Posterior cingulate gyrus (tissue), 11 donors: ENCODE measurements at places on chromosomes 1 and 21.

- DNase-seq: no peak
These were observed 19.5 kb downstream of the SLC30A1 start for GRCh38 chr1:211559222-211560010.

GRCh38 chr1:234620272-234621126 lies 10.5 kb upstream of the IRF2BP2 start:
- no peak for DNase-seq

DNA sequence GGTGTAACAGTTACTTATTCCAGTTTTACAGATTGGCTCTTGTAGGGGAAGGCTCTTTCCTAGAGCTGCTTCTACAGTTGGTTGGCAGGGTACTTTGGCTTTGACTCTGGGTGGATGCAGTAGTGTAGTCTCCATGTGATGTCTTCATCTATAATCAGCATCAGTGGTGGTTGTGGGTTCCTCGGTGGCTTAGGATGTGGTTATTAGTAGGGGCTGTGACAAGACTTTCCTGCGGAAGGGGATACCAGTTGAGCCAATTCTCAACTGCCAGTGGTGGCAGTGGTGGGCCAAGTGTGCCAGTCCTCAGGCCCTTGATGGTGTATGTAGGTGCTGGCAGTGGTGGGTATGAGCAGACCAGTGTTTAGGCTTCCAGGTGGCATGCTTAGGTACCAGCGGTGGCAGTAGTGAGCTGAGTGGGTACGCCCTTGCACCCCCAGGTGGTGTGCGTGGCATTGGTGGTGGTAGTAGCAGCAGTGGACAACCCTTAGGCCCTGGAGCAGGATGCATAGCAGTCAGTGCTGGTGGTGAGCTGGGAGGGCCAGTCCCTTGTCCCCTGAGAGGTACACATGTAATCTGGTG lies 27.2 kb upstream of the KLF18 start:
- DNase-seq: no peak

- DNase-seq: no peak
These were observed 21.0 kb downstream of the PRKAA2 start for GRCh38 chr1:56666112-56666608.

GRCh38 chr1:63747445-63747844 lies 26.4 kb upstream of the ROR1 start:
- no peak for DNase-seq

DNA sequence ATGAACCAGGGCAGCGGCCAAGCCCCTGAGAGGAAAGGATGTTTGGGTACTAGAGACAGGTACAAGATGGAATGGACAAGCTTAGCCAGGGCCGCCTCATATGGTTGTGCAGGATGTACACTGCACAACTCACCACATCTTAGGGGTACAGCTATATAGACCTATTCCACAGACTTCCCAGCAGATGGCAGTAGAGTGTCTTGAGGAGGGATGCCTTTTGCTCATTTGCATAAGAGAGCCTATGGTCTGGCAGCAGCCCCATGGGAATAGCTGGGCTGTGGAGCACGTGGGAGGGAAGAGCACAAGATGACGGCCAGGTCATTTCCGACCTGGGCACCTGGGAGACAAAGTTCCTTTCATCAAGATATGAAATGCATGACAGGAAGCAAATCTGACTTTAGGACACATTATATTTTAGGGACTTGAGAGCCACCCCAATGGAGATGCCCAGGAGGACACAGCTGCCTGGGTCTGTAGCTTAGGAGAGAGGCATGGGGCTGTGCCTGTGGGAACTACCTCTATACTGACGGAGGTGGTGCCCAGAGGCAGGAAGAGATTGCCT lies 215.5 kb downstream of the KCNJ6 start:
- DNase-seq: peak; percentile 37

- no peak for DNase-seq
These were observed 373.4 kb upstream of the TMPRSS15 start for GRCh38 chr21:18776936-18777335.

GRCh38 chr1:50967416-50968157 lies 2.5 kb upstream of the CDKN2C start:
- DNase-seq: no peak

DNA sequence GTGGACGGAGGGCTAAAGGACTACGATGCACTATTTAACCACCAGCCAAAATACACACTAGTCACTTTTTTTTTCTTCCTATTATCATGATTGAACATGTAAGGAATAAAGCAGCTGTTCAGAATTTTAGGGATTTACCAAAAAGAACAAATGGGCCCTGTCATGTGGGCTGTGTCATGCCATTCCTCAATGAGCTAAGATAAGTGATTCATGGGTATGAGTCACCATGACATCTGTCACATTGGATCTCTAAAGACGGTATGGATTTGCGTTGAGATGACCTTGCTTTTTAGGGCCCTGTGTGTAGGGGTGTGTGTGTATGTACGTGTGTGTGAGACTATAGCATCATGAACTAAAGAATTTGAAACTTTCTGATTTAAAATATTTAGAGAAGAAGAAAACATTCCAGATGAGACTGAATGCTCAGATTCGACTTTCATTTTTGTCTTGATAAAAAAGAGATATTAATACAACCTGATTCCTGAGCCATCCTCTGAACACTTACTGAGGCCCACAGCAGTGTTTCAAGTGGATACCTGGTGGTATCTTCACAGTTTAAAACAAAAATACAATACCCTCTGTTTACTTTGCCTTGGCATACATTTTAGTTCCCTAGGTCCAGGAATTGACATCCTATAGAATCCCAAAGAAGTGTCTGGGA lies 246.1 kb upstream of the DUSP10 start:
- no peak for DNase-seq

DNA sequence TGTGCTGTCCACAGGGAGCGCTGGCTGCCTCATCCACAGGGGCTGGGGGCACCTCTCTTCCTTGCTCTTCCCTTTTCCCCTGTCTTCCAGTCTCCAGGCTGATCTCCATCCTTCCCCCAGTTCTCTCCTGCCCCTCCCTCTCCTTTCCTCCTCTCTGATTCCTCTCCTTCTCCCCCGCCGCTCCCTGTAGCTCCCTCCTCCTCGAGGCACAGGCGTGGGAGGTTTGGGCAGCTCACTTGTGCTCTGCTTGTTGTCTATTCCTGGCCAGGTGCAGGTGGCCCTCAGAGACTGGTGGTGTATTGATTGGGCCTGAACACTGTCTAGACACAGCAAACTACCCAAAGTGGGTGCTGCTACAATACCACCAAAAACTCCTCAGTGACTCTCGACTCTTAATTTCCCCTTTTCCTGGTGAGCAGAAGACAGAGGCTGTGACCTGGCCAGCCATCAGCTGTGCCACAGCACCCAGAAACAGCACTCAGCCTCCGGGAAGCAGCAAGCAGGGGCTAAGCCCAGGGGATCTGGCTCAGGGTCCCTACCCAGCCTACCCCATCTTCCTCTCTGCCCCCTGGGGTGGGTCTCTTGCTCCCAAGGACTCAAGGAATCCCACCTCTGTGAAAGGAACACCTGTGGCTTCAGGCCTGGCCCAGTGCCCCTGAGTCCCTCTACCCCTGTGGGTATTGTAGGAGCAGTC lies 93.3 kb downstream of the DDX20 start:
- peak; percentile 60 for DNase-seq

DNA sequence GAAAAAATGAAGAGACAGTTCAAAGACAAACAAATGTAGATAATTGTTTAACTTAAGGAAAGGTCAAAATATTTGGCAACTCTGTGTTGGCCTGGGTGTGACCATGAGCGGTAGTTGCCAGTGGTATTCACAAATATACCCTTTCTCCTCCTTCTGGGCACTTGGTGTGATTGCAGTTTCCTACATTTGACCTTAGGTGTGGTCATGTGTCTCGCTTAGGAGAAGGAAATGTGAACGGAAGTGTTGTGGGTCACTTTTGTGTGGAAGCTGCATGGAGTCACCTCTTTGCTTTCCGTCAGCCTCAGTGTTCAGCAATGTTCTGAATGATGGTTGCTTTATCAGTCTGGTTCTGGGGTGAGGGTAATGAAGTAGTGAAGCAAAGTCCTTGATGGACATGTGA lies 3.4 kb upstream of the PCSK9 start:
- no peak for DNase-seq

DNA sequence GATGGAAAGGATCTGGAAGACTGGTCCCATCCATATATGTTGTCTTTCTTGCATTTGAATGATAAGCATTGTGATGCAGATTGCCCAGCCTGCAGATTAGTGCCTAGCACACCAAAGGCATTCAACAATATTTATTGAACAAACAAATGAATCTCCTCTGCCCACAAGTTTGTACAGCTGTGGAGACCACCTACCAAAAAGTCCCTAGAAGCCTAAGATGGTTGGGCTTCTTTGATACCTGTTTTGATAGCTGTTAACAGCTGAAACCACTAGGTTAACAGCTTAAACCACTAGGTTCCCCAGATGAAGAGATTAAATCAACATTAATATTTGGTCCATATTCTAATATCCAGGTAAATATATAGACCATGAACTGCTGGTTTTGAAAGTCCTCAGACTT lies 9.8 kb downstream of the DUSP10 start:
- DNase-seq: no peak

DNA sequence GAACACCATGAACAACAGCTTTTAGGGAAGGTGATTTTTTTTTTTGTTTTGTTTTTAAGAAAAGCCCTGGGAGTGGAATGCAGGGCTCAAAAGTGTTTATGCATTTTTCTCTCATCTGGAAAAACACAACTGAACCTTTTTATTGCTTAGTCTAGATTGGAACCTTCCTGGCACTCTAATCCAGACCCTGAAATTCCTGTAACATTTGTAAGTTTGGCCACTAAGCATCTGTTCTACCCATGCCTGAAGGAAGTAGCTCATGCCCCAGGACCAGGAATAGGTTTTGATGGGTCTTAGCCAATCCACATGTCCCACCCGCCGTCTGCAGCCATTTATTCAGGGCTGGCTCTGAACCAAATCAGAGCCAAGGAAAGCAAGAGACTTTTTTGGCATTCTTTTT lies 39.7 kb upstream of the SLC2A1 start:
- DNase-seq: no peak

- DNase-seq: no peak
These were observed 6.2 kb upstream of the HLX start for GRCh38 chr1:220873087-220873486.

DNA sequence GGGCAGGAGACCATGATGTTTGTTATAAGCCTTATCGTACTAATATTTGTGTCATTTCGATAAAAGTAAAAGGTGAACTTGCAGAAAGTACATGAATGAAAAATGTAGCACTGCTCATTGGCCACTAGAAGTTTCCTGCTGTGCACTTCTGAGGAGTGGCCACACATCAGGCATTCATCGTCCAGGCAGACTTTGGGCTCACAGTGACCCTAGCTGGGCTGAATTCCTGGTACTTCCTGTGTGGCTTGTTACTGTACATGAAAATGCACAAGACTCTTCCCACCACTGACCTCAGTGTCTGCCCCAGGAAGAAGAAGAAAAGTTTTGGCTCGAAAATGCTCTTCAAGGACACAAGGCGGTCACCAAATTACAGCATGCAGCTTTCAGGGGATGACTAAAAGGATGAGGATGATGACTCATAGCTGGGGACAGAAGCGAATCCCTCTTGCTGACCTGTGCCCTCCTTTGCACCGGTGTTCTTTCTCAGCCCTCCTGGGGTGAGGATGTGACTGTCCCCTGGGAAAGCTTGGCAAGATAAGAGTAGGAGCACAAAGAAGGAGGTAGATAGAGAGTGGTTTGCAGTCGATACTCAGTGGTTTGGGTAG lies 252.4 kb upstream of the KAZN start:
- DNase-seq: no peak

DNA sequence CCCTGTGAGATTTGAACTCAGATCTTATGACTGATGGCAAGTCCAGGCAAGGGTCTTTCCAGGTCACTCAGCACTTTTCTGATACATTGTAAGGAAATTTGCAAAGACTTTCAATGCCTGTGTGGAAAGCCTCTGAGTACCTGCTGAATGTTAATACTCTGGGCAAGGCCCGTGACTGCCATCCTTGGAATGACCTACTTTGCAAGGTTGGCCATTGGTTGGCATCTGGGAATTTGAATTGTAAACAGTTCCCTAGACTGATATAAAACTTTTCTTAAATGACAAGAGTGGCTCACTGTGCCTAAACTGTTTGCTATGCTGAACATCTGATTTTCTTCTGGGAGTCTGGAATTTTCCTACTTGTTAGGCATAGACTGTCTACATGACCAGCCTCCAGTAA lies 57.1 kb downstream of the CD2 start:
- no peak for DNase-seq

- no peak for DNase-seq
These were observed 86.4 kb downstream of the NAV1 start for GRCh38 chr1:201625226-201625761.

- DNase-seq: no peak
These were observed 74.8 kb upstream of the ECE1 start for GRCh38 chr1:21365036-21365435.

GRCh38 chr1:84704872-84705417 lies 14.7 kb upstream of the SSX2IP start:
- no peak for DNase-seq

- DNase-seq: no peak
These were observed 132.3 kb downstream of the GLIS1 start for GRCh38 chr1:53606651-53607051.

GRCh38 chr1:6185635-6186382 lies 5.7 kb upstream of the CHD5 start:
- no peak for DNase-seq

GRCh38 chr1:109932679-109933078 lies 22.0 kb downstream of the CSF1 start:
- no peak for DNase-seq

GRCh38 chr21:41641821-41642701 lies 124.8 kb downstream of the RIPK4 start:
- peak; percentile 16 for DNase-seq

- no peak for DNase-seq
These were observed 11.4 kb downstream of the VWA5B1 start for GRCh38 chr1:20302108-20302471.

DNA sequence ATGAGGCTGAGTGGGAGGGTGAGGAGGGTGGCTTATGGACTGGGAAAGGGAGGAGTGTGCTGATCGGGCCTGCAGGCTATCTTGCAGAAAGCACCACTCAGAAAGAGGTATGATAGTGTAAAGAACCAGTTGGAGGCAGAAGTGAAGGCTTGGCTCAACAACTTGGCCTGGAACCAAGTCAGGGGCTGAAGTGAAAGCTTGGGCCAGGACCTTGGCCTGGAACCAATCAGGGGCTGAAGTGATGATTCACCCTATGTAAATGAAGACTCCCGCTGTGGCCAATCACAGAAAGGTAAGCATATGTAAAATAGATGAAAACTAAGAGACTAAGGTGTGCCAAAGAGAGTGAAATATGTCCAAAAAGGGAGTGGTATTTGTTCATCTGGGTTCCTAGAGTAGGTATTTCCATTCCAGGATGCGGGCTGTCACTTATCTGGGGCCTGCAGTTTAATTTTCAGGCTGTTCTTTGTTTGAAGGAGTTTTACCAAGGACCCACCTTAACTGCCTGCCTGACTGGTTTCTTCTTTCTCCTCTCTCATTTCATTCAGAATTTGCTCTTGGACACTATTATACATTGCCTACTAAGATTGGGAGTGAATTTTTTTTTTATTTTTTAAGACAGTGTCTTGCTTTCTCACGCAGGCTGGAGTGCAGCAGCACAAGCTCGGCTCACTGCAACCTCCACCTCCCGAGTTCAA lies 5.1 kb upstream of the RFX5 start:
- no peak for DNase-seq
